Stimulated activated CD4-positive, alpha-beta T cell treated with anti-CD3 and anti-CD28 coated beads, TNF-alpha, amount 100 ng/mL, for 24 hours (primary cell): ENCODE measurements at places on chromosomes 1 and 21.

- no peak for DNase-seq
Measured at GRCh38 chr1:2629627-2630497, 3.0 kb downstream of the MMEL1 start.

DNA sequence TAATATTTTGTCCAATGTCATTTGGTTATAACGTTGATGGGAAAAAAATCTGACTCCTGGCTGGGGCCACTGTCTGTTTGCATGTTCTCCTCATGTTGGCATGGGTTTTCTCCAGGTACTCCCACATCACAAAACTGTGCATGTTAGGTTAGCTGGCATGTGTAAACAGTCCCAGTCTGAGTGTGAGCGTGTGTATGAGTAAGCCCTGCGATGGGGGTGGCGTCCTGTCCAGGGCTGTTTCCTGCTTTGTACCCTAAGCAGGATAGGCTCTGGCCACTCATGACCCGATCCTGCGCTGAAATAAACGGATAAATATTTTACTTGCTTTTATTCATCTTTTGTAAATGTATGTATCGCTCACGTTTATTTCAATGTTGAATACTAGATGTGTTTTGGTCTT is 13.5 kb downstream of the EFCAB14 start:
- no peak for DNase-seq

GRCh38 chr1:13664451-13664850 is 35.5 kb upstream of the PRDM2 start:
- DNase-seq = no peak

GRCh38 chr1:27570784-27571183 is 33.2 kb downstream of the AHDC1 start:
- DNase-seq = no peak

DNA sequence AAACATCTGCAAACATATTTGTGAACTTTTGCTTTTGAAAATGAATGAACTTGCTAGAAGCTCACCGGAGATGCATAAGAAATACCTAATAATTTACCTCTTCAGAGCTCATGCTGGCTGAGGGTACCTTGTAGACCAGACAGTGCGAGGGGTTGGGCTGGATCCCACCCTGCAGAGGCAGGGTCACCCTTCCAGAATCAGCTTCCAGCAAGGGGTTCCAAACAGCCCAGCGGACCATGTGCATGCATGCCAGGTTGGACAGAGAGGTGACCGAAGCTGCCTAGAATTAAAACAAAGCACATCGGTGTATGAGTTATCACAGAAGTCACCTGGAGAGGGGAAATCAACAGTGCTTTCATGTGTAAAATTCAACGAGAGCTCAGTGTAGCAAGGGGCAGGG is 59.2 kb downstream of the NPHP4 start:
- no peak for DNase-seq

- DNase-seq = no peak
Measured at GRCh38 chr1:3541936-3542335, 69.4 kb downstream of the MEGF6 start.

GRCh38 chr1:35668506-35668905 is 27.2 kb upstream of the PSMB2 start:
- DNase-seq = no peak

GRCh38 chr21:33789697-33790096 is 125.9 kb downstream of the ATP5PO start:
- DNase-seq = no peak
